ENCODE measurements at places on chromosomes 13 and 19. TPM values are rescaled to one million over a fixed set of nuclear protein-coding genes. Genes with fewer than 3 reads are reported as not detected.
A peak's percentile ranks its signal among the peaks of the same experiment; 100 is the strongest.

The PODNL1 gene
- total RNA-seq = 9.2 TPM

The ZNF682 gene
- total RNA-seq = 3.0 TPM

The ATP1A3 gene
- total RNA-seq = 0.11 TPM

The OR10H1 gene
- not detected for total RNA-seq

The KLK8 gene
- not detected for total RNA-seq

GRCh38 chr13:112256716-112257494 lies 119.2 kb upstream of the SPACA7 start:
- no peak for DNase-seq

- DNase-seq = peak; percentile 43
Observed at GRCh38 chr13:30581582-30581981, 36.1 kb upstream of the USPL1 start.

- no peak for DNase-seq
Observed at GRCh38 chr19:2853015-2853606, 11.8 kb downstream of the ZNF555 start.

DNA sequence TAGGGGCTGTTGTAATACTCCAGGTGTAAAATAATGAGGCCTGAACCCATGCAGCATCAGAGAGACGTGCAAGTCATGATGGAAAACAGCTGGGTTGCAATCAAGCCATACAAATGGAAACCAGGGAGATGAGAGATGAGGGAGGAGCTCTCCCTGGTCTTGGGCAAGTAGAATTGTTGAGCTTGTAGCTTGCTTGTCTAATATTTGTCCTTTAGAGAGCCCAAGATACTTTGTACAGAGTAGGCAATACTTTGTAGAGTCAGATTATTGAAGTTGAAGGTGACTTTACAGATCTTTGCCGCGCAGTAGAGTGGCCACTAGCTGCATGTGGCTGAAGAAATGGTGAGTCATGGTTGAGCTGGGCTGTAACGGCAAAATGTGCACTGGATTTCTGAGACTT lies 8.3 kb downstream of the ATP8A2 start:
- no peak for DNase-seq
